SK-N-SH (cell line): ENCODE measurements at places on chromosomes 1 and 21. TPM values are rescaled to one million over a fixed set of nuclear protein-coding genes. Genes with fewer than 3 reads are reported as not detected.

GRCh38 chr1:112841825-112842224, 114.2 kb downstream of the SLC16A1 start:
- no peak overlapping the region for H3K4me3 ChIP-seq
- no peak overlapping the region for H3K27ac ChIP-seq
- DNase-seq = no peak
- no peaks in the 10 kb centered on the region for H3K36me3 ChIP-seq
- H3K27me3 ChIP-seq = no peaks in the 10 kb centered on the region
- H3K4me1 ChIP-seq = no peaks in the 10 kb centered on the region

DNA sequence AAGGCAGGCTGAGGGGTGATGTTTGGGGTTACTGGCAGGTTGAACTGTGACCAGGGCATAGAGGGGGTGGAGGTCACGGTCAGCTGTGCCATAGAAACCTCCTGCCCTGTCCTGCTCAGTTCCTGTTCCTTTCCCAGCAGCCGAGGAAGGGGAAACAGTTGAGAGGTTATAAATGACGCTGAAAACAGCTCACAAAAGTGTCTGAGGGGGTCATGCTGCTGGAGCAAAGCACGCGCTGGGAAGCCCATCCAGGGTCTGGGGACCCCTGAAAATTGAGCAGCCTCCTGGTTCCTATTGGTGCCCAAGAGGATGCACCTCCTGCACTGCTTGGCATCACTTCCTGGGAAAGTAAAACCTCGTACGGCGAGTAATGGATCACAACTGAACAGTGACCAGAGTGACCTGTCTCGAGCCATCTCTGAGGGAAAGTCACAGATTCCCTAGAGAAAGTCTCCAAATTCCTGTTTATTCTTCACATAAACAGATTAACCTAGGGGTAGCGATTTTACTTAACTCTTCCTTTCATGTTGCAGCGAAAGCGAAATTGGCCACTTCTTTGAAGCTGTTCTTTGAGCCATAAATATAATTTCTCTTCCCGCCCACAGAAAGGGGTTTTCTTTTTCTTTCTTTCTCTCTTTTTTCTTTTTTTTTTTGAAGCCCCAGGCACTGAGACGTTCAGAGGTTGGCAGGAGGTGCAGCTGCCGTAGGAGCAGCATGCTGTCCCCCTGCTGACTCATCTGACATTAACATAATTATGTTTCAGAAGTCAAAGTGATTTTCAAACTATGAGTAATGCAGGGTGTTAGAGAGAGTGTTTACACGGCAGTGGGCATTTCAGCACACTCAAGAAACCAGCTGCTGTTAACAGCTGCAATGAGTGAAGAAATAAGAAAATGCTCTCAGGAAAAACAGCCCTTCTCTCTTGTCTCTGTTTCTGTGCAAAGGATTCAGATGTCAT, 41.8 kb upstream of the ATF3 start:
- H3K36me3 ChIP-seq = no peaks in the 10 kb centered on the region
- H3K27ac ChIP-seq = peak overlapping the region; percentile 75
- H3K4me1 ChIP-seq = peaks cover 14% of the 10 kb centered on the region
- H3K4me3 ChIP-seq = peak overlapping the region; percentile 46
- peak; percentile 71 for DNase-seq

GRCh38 chr1:32715901-32716311, 13.3 kb upstream of the SYNC start:
- H3K4me1 ChIP-seq = peaks cover 4% of the 10 kb centered on the region; the same call in 1 of the 2 replicates
- no peak overlapping the region for H3K27ac ChIP-seq
- H3K27me3 ChIP-seq = no peaks in the 10 kb centered on the region
- DNase-seq = no peak

DNA sequence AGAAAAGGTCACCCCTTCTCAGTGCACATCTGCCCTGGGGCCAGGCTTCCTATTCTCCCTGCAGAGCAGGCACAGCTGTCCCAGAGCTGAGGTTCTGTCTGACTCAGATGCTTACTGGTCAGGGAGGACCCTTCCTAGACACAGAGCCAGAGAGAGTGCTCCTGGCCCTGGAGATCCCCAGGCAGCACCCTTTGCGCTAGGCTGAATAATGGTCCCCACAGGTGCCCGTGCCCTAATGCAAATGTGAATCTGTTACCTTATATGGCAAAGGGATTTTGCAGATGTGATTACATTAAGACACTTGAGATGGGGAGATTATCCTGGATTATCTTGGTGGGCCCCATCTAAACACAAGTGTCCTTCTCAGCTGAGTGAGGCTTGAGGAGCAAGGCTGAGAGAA, 2.6 kb upstream of the TNNI1 start:
- no peak overlapping the region for H3K27ac ChIP-seq
- no peaks in the 10 kb centered on the region for H3K36me3 ChIP-seq
- no peak overlapping the region for H3K4me3 ChIP-seq

DNA sequence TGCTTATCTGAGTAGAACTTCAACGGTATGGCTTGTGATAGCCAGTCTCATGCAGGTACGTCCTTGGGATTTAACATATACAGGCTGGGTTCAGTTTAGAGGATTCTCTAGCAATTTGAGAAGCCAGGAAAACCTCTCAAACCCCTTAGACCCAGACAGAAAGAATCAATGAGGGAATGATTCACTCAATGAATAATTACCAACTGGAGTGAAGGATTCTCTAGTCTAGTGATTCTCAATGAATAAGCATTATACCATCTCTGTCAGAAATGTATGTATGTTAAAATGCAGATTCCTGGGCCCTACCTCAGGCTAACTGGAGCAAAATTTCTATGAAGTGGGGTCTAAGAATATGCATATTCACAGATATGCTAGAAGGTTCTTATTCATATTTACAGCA, 54.5 kb upstream of the APP start:
- no peaks in the 10 kb centered on the region for H3K36me3 ChIP-seq
- H3K27ac ChIP-seq = no peak overlapping the region
- no peaks in the 10 kb centered on the region for H3K27me3 ChIP-seq
- no peak for DNase-seq
- no peaks in the 10 kb centered on the region for H3K4me1 ChIP-seq

FCGR3B gene
- not detected in 2 replicates for polyA plus RNA-seq

LCE1F gene
- polyA plus RNA-seq = not detected in 2 replicates

CD247 gene
- 0.08 TPM in 1 of 2 replicates, not detected in the other for polyA plus RNA-seq
